ENCODE measurements at places on chromosomes 1 and 21.

- no peak for DNase-seq
Measured at GRCh38 chr1:186671136-186671825, 8.9 kb downstream of the PTGS2 start.

DNA sequence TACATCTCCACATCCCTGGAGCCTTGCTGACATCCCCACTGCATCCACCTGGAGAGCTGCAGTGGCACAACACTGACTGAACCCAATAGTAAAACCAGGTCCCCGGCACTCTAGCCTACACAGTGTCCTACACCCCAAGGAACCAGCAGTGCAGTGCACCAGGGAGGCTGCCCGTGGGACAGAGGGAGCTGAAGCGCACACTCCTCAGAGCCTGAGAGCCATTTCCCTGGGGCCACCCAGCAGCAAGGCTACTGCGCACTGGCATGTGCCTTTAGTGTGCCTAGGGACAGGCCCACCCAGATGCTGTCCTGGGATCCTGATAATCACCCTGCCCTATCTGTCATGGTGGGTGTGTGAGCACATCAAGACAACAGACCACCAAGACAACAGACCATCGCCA lies 31.9 kb downstream of the NSL1 start:
- no peak for DNase-seq

DNA sequence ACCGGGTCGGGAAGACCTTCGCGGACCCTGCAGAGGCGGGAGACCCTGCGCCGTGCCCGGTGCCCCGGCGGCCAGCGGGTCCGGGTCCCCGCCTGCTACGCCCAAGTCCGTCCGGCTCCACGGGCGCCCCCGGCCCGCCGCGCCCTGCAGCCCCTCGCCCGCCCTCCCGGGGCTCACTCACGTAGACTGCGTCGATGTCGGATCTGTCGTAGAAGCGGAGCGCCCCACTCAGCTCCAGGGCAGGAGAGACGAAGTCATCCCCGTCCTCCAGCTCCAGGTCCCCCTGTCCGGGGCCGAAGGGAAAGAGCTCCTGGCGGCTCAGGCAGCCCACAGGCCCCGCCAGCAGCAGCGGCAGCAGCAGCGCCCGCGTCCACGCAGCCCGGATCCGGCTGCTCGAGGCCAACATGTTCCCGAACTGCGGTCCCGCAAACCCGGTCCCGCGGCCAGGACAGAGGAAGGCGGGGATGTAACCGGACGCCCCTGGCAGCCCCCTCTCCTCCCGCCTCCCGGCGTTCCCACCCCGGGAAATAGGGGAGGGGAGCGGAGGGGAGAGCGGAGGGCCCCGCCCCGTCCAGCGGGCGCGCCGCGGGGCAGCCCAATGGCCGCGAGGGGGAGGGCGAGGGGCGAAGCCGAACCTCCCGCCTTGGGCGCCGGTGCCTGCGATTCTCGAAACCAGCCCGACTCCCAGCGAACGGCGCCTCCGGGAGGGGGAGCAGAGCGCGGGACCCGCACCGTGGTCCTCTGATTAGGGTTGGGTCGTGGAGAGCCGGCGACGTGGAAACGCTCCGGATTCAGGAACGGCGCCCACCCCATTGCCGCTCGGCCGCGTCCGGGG lies at the start of gene NID1:
Gene NID1 (minus strand): TSS at position 417 of the 835 bp plus-strand sequence. CDS start 11 bp downstream, at position 406.
- DNase-seq = peak; percentile 77

GRCh38 chr1:232556351-232556750 lies 73.6 kb downstream of the SIPA1L2 start:
- DNase-seq = no peak

DNA sequence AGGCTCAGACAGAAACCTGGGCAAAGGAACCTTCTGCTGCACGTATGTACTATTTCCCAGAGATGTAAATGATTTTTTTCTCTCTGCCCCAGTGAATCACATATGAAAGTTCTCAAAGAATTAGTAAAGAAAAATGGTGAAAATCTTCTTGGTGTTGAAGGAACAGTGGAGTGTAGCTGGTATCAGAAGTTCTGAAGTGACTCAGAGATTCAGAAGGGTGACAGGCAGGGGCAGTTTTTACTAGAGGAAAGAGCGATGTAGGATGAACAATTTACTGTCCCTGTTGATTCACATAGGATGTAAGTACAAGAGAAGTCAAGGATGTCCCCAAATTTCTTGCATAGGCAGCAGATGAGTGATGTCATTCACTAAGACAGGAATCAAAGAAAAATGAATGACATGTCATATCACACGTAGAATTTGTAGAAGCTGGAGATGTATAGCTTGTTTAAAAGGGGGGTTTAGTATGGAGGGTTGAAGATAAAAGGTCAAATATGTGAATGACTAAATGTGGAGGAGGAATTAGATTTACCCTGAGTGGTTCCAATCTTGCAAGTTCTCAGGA lies 26.4 kb downstream of the WLS start:
- DNase-seq = no peak

GRCh38 chr1:168664069-168664834 lies 64.8 kb downstream of the DPT start:
- DNase-seq = no peak

GRCh38 chr1:179107706-179108629 lies 26.1 kb downstream of the TOR3A start:
- no peak for DNase-seq

GRCh38 chr1:237838904-237839534 lies 51.7 kb downstream of the ZP4 start:
- no peak for DNase-seq

DNA sequence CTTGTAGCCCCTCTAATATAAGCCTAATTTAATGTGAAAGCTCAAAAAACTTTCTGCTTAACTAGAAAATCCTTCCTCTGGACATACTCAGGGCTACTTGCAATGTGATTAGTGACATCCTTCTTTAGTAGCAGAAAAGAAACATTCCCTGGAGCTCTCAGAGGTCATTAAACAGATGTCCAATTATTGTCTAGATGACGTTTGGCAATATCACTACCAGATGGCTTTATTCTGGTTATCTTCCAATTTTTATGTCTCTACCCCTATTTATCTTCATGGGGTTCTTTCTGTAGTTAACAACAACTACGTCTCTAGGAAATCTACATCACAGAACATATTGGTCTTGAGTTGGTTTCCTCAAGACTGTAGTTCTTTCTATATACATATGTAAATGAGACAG lies 44.2 kb downstream of the CTH start:
- no peak for DNase-seq

DNA sequence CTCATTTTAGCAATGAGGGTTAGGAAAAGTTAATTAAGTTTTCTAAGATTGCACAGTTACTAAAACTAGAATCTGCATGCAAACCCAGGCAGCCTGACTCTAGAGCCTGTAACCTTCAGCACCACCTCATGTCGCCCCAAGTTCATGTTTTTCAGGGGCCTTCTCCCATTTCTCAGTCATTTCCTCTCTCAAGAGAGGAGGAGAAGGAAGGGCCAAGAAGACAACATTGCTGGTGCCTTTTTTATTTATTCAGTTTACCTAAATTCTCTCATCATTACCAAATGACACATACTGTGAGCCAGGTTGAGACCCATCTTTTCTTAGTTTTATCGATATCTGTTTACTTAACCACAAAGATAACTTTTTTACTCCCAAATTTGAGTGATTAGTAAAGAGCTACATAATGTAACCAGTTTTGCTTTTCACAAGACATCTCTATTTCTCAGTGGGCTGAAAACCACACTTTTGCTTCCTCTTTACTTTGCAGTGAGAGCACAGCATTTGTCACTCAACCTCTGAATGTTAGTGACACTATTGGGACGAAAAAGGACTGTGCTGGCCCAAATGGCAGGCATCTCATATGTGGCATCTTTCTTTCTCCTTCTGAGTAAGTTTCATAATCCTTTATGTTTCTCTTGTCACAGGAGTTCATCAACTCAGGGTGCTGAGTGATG lies at the start of gene CD101:
Gene CD101 (plus strand): TSS at position 507 of the 674 bp plus-strand sequence. CDS start 58 bp downstream, at position 565.
- no peak for DNase-seq

DNA sequence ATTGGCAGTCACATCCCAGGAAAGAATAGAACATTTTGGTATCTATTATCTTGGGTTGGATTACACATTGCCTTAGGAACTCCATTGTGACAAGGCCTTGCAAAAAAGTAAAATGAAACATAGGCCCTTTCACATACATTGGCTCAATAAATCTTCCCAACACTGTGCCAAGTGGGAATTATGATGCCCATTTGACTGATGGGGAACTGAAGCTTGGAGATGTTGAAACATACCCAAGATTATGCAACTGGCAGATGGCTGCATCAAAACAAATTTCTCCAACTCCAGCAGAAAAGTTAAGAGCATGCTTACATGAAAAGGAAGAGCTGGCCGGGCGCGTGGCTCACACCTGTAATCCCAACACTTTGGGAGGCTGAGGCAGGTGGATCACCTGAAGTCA lies 26.9 kb downstream of the PLEKHO1 start:
- DNase-seq = peak; percentile 50

- no peak for DNase-seq
Measured at GRCh38 chr1:1596493-1597274, 3.3 kb downstream of the FNDC10 start.

- DNase-seq = no peak
Measured at GRCh38 chr1:157113106-157113505, 13.5 kb upstream of the ETV3L start.

GRCh38 chr1:35449334-35450008 lies 107.7 kb downstream of the KIAA0319L start:
- peak; percentile 91 for DNase-seq

DNA sequence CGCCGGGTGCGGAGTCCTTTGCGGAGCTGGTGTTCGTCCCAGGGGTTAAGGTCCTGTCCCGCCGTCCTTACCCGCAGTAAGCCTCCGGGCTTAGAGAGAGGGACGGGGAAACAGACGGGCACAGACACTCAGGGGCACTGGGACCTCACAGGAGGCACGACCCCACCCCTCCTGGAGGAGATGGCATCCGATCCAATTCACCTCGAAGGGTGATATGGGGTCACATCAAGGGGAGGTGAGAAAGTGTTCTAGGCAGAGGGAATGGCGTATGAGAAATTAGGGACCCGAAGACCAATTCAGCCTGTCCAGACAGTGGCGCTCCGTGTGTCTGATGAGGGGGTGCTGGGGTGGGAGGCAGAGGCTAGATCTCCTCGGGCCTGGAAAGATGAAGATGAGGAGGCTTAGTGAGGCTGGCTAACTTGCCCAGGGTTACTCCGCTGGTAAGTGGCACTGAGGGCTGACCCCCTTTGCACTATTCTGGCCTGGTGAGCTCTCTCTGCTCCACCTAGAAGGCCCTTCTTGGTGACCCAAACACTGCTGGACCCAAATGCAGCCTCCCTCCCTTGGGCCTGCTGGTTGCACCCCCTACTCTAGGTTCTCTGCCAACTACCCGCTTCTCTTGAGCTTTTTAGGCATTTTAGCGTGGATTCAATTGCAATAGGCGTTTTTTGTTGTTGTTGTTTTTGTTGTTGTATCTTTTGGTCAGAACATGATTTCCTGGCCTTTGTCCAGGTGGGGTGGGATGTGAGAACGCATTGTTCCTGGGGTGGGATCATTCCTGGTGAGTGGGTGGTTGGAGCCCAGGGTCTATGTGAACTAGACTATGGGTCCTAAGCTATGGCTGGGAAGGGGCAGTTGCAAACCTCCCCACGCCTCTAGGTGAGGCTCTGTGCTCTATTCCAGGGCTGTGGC lies 12.3 kb downstream of the BTBD19 start:
- DNase-seq = no peak

GRCh38 chr1:209838537-209838936 lies 10.8 kb downstream of the UTP25 start:
- DNase-seq = no peak

GRCh38 chr1:95145493-95145892 lies 28.3 kb downstream of the TLCD4 start:
- DNase-seq = no peak

- no peak for DNase-seq
Measured at GRCh38 chr1:61556631-61557030, 168.3 kb downstream of the TM2D1 start.

GRCh38 chr1:7432102-7432899 lies 338.8 kb upstream of the VAMP3 start:
- DNase-seq = no peak

GRCh38 chr1:98761219-98761865 lies 99.8 kb downstream of the SNX7 start:
- DNase-seq = peak; percentile 1

DNA sequence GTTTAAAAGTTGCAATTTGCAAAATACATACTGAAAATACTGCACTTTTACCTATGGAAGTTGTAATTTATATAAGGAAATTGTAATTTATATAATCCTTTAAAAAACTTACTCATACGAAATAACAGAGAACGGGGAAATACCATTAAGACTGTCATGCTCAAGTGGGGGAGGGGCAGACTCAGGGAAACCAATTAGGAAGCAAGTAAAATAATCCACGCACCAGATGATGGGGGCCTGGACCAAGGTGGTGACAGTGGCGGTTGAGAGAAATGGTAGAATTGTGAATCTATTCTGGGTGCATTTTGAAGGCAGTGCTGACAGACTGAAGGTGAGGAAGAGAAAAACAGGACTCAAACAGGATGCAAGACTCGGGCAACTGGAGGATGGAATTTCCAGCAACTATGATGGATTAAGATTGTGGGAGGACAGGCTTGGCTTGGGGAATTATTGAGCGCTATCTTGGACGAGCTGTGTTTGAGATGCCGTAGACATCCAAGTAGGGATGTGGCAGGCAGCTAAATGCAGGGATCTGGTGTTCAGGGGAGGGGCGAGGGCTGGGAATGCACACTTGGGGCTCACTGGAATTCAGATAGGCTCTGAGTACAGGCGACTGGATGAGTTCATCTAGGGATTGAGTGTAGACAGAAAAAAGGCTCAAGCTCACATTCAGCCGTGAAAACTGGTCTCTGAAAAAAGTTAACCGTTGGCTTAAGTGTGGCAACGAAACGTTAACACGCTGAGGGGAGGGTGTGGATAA lies 977 bp downstream of the LCA5L start:
- DNase-seq = peak; percentile 41

DNA sequence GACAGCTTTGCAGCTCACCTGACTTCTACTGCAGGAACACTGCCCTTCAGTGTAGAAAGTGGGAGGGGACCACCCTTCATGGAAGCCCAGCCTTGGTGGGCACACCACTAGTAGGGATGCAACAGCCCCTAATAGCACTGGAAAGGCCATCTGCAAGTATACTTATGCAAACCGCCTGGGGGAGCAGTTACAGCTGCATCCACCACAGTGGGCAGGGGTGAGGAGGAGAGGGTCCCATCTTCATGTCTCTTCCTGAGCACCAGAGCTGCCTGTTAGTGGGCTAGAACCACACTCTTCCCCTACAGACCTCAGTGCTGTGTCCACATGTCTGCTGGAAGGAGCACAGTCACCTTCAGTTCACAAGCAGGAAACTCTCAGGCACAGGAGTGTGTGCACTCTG lies 66.2 kb upstream of the LHX8 start:
- no peak for DNase-seq

DNA sequence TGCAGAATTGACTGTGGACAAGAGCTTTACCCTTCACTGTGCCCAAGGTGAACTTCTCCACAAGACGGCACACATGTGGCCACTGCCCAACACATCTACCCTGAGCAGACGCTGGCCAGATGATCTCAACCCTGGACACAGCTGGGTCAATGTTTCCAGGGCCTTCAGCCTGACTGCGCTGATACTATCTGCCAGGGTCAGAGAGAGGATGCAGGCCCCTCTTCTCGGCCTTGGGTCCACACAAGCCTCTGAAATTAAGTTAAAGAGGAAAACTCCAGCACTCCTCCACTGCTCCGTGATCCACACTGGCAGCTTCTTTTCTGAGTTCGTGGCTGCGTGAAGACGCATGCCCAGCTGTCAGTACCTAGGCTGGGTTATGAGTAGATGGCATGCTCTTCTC lies 58.1 kb downstream of the GLIS1 start:
- no peak for DNase-seq

Measured in cardiac fibroblast (primary cell).